ENCODE measurements at places on chromosomes 1 and 21.

DNA sequence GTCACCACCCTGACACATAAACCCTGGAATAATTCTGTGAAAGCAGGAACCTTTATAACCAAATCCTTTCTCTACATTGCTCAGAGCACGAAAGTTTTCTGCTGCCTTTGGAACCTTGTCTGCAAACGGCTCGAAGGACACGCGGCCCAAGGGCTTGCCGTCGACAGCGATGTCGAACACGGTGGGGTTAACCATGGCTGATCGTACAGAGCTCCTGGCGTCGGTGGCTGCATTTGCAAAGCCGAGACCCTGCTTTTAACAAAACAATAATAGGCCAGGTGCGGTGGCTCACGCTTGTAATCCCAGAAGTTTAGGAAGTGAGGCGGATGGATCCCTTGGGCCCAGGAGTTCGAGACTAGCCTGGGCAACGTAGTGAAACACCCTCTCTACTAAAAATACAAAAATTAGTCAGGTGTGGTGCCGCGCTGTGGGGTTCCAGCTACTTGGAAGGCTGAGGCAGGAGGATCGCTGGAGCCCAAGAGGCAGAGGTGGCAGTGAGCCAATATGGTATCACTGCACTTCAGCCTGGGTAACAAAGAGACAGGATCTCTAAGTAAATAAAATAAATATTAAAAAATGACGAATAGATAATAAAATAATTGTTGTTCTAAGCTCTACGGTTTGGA is 2.2 kb upstream of the EIF2B3 start:
- no peak for DNase-seq

- DNase-seq, result no peak
Observed at GRCh38 chr1:109270623-109271317, 12.2 kb downstream of the PSRC1 start.

GRCh38 chr1:243595527-243596210 is 254.4 kb downstream of the AKT3 start:
- no peak for DNase-seq

- no peak for DNase-seq
Observed at GRCh38 chr1:209364716-209365115, 218.8 kb upstream of the CAMK1G start.

DNA sequence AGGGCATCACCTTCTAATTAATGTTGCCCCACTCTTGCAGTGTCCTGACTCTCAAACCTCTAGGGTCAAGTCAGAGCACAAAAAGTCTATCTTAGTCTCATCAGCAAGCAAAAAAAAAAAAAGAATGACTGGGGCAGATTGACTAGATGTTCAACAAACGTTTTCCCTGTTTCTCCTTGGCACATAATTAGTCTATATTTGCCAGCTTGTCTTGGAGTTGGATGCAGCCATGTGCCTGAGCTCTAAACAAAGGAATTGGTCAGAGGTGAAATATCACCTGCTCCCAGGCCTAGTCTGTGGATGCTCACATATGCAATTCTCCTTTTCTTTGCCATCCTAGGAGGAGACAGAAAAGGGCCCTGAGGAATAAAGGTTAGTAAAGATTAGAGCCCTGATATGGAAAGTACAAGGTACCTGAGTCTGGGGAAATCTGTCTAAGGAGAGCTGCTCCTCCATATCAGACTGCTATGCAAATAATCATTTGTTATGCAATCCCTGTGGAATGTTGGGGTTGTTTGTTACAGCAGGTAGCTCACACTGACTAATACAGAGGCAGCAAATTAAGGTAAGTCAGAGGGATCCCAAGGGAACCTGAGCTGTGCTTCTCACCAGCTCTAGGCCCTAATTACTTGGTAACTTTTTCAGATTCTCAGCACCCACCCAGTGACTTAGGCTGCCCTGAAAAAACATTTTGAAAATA is 130.8 kb downstream of the BRINP2 start:
- no peak for DNase-seq

GRCh38 chr1:205228093-205228521 is 361 bp downstream of the TMCC2 start:
- DNase-seq, result no peak

DNA sequence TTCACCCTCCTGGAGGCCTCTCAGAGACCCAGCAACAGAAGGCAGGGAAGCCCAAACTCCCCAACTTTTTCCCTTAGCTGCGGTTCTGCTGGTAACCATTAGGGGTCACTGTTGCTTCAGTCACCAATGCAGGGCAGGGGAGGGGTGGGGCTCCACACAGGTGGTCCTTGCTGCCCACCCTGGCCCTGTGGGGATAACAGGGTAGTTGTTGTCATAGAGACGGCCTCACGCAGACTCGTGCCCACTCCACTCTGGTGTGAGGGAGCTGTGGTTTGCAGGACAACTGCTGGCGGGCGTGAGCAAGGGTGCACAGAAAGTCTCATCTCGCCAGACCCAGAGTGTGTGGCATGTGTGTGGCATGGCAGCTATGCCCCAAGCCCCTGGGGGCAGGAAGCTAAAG is 19.9 kb downstream of the INSRR start:
- DNase-seq, result no peak

GRCh38 chr1:215056584-215056983 is 26.0 kb upstream of the KCNK2 start:
- DNase-seq, result no peak

DNA sequence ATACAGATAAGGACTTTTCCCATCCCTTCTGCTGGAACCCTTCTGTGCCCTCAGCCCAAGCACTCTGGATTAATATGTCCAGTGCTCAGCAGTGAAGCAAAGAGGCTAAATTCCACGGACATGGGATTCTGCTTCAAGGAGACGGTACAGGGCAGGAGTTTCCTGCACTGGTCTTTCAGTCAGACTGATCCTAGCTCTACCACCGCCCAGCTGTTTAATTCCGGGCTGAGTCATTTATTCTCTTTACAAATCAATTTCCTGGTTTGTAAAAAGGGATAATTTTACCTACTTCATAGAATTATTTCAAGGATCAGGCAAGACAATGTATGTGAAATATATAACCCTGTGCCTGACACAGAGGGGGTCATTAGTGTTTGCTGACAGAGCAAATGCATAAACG is 41.6 kb upstream of the NRDC start:
- no peak for DNase-seq

DNA sequence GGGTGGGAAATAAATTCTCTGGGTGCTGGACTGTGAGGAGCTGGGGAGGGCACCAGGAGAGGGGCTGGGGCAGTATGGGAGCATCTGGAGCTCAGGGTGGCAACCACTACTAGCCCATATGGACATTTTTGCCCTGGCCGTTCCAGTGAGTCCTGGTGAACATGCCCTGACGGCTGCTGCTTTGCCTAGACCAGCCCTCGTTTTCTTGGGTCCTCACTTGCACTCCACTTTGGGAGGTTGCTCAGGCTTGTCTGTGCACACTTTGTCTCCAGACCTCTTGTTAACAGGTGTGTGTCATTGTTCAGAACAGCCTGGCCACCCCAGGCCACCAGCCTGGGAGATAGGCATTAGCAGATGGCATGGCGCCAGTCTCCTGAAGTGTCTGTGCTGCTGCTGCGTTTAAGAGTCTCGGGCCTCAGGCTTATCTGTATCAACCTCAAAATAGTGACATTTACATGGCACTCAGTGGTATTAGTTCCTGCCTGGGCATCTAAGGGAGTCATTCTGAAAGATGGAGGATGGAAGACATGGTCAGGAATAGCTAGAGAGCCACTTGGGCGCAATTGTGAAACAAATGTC is 190.5 kb downstream of the PTPRU start:
- DNase-seq, result no peak

DNA sequence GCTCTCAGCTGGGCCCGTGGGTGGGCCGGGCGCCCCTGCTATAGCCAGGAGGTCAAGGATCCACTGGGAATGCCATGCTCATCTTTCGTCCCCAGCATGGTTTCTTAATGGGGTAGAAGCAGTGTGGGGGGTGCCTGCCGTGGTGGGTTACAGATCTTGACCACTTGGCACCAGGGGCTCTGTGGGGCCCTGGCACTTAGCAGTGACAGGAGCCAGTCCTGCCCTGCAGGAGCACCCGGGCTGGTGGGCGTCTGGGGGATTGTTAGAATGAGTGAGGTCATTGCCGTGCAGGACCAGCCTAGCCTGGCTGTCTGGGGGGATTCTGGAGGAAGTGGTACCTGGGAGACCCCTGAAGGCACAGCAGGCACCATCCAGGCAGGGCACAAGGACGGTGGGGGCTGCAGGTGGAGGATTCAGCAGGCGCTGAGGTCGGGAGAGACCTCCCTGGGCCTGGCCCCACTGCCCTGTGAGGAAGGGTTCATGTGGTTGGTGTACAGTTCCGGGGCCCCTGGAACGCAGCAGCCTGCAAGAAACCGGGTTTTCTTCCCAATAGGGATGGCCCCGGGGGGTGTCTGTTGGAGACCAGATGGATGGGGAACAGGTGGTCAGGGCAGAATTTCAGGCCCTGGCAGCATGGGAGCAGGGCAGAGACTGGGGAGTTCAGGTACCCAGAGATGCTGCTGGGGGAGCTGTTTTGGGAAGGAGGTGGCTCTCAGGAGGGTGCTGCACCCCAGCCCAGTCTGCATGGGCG is 4.8 kb downstream of the AIRE start:
- DNase-seq, result no peak

DNA sequence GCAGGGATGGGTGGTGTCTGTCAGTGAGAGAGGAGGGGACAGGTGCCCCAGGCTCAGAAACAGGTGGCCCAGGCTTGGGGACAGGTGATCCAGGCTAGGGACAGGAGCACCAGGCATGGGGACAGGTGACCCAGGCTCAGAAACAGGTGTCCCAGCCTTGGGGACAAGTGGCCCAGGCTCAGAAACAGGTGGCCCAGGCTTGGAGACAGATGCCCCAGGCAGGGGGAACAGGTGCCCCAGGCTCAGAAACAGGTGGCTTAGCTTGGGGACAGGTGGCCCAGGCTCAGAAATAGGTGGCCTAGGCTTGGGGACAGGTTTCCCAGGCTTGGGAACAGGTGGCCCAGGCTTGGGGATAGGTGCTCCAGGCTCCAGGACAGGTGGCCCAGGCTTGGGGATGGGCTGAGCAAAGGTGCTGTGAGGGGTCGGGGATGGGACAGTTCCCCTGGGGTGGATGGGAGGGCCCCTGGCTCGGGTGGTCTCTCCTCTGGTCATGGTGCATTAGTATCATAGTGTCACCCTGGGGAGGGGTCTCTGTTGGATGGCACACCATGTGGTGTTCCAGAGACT is 87.7 kb upstream of the C1orf174 start:
- DNase-seq, result no peak

- DNase-seq, result no peak
Observed at GRCh38 chr21:41068496-41068895, 99.5 kb upstream of the BACE2 start.

- peak; percentile 83 for DNase-seq
Observed at GRCh38 chr1:228059634-228060457, 22.7 kb upstream of the ARF1 start.

GRCh38 chr1:109669246-109669948 is 1.5 kb downstream of the GSTM2 start:
- no peak for DNase-seq

DNA sequence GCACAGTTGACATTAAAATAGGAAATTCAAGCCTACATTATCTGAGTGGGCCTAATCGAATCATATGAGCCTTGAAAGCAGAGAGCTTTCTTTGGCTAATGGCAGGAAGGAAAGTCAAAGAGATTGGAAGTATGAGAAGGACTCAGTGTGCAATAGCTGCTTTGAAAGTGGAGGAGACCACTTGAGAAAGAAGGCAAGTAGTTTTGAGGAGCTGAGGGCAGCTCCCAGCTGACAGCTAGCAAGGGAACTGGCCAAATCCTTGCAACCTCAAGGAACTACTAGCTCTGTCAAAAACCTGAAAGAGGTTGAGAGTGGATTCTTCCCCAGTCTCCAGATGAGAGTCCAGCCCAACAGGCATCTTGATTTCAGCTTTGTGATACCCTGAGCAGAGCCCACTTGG is 149.0 kb upstream of the CACYBP start:
- DNase-seq, result no peak

DNA sequence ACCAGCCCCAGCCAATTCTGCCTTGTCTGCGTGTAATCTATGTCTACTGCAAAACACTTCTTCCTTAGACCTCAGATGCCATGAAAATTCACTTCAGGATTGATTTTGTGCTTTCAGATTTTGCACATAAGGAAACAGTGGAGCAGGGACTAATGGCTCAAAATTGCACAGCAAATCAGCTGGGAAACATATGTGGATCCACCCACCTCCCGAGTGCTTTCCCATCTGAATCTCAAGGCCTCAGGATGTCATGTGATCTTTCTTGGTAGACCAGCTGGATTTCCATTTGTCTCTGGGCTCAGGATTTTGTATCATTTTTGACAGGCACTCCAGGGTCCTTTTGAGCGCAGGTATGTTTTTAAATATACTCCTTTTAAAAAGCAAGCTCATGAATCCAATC is 158.6 kb downstream of the MIS18A start:
- DNase-seq, result no peak

GRCh38 chr21:36783612-36784374 is 84.9 kb downstream of the SIM2 start:
- DNase-seq, result no peak

DNA sequence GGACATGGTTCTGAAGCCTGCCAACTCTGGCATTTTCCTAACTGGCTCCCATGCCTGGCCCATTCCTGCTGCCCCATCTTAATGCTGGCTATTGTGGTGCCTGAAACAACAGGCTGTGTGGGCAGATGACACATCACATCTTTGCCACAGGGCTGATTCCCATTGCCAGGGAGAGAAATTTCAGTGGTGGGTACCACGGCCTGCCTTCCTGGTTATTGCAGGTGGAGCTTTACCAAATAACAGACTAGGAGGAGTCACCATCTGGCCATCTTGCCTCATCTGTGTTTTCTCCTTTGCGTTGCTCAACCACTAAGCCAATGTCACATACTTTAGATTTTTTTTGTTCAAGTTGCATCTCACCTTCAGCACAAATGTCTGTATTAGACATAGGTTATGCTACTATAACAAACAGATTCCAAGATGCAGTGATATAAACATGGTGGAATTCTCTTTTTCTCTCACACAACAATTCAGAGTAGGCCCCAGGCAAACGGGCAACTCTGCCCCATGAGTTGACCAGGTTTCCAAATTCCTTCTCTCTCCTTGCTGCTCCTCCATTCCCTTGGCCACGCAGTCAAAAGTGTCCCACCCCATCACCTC is 14.1 kb downstream of the CDA start:
- no peak for DNase-seq

DNA sequence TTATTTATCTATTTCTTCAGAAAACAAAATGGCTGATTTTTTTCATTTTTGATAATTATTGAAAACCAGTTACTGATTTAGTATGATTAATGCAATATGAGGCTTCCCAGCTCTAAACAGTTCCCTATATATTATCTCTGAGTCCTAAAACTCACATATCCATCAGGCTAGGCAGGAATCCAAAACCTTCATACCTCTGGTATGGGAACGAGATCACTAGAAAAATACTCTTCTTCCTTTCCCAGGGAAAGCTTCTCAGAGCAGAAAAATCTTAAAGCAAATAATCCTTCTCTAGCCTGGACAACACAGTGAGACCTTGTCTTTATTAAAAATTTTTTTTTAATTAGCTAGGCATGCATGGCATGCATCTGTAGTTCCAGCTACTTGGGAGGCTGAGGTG is 42.5 kb downstream of the KDM5B start:
- DNase-seq, result no peak
